ENCODE measurements at places on chromosomes 11 and 22.
A peak's percentile ranks its signal among the peaks of the same experiment; 100 is the strongest.

GRCh38 chr11:36744375-36745168 is 146.5 kb upstream of the RAG2 start:
- DNase-seq = no peak

- DNase-seq = no peak
Measured at GRCh38 chr11:116842909-116843308, 5.5 kb upstream of the APOA1 start.

- DNase-seq = no peak
Measured at GRCh38 chr11:56509439-56509838, 18.3 kb upstream of the OR5M8 start.

DNA sequence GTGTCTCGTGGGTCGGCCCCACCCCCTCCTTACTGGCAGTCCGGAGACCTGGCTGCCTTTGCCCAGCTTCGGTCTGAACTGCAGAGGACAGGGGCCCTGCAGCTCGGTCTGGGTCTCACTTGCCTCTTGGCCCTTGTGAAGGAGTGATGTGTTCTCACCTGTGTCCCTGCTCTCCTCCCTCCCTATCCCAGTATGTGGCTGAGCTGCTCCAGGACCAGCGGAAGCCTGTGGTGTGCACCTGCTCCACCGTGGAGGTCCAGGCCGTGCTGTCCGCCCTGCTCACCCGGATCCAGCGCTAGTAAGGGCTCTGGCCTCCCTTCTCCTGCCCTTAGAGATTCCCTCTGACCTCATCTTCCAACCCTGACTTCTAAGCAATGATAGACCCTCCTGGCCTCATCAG is 35.7 kb upstream of the RAB1B start:
- no peak for DNase-seq

DNA sequence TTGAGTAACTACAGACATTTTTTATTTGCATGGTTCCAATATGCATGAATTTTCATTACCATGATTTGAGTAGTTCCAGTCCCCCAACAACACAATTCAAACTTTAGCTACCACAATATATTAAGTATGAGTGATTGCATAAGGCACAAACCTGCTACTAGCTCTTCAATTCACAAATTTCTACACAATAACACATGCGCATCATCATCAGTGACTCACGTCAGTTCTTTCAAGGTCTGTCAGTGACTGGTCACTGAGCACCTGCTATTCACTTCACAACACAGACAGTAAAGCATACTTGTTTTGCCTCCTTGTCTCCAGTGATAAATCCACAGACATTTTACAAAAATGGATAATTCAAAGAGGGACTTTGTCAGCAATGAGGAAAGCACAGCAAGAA is 435.1 kb upstream of the CCDC90B start:
- no peak for DNase-seq

- DNase-seq = no peak
Measured at GRCh38 chr11:92240916-92241315, 16.3 kb downstream of the FAT3 start.

GRCh38 chr11:118147502-118147901 is 5.1 kb downstream of the SCN4B start:
- DNase-seq = no peak

GRCh38 chr22:24516301-24516737 is 21.2 kb downstream of the UPB1 start:
- no peak for DNase-seq

DNA sequence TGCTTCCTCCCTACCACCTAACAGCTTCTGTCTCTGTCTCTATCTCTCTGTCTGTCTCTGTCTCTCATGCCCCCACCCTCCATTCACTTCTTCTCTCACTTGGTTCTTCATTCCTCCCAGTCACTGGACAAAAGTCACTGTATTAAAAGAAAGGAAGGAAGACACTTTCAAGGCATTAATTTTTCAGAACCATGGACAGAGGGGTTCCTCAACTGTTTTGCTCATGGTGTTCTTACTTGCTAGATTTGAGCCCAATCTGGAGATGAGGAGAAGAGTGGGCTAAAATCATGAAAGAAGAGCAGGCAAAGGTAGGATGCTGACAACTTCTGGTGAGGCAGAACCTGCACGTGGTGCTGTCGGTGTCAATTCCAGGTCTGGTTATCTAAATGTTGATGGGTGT is 116.7 kb upstream of the LARGE1 start:
- no peak for DNase-seq

GRCh38 chr11:44229624-44230023 is 80.3 kb downstream of the ALX4 start:
- DNase-seq = no peak

DNA sequence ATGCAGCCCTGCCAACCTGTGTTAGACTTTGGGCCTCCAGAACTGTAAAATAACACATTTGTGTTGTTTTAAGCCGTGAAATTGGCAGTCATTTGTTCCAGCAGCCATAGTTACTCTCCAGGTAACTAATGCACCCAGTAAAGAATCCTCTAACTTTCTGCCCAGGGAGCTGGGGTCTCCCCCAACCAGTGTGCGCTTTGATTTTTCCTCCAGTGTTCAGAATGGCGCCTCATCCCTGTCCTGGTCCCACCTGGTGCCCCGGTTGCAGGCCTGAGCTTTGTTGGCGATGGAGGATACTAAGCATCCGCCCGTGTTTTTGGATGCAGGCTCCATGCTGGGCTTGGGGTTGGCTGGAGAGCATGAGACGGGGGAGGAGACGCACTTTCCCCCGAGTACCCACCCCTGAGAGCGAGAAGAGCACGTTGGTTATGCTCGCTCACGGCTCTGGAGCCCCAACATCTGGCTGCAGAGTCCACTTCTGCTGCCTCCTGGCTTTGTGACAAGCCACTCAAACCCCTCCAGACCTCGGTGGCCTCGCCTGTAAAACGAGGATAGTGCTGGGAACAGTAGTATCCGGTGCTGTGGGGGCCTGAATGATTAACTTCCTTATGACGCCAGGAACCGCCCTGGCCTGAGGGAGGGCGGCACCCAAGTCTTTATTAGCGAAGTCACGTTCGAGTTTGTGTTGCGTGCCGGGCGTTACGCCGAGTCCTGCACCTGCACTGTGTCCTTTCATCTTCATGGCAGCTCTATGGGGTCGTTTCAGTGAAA is 25.8 kb downstream of the MRGPRD start:
- no peak for DNase-seq

DNA sequence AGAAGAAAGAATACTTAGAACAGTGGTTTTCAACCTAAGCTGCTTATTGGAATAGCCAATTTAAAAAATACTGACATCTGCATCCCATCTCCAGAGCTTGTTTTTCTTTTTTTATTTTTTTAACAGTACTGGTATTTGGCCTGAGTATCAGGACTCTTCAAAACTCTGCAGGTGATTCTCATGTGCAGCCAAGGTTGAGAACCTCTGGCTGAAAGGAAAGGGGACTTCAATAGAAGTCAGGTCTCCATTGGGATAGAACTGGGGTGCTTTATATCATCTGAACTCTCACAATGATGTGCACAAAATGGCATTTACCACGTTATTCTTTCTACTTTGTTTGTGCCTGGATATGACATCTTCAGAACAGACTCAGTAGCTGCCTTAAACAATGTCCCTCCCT is 55.3 kb downstream of the BBOX1 start:
- no peak for DNase-seq

GRCh38 chr22:30275625-30276024 is 9.0 kb upstream of the OSM start:
- DNase-seq = no peak

GRCh38 chr11:71191201-71191600 is 61.2 kb downstream of the SHANK2 start:
- DNase-seq = no peak

DNA sequence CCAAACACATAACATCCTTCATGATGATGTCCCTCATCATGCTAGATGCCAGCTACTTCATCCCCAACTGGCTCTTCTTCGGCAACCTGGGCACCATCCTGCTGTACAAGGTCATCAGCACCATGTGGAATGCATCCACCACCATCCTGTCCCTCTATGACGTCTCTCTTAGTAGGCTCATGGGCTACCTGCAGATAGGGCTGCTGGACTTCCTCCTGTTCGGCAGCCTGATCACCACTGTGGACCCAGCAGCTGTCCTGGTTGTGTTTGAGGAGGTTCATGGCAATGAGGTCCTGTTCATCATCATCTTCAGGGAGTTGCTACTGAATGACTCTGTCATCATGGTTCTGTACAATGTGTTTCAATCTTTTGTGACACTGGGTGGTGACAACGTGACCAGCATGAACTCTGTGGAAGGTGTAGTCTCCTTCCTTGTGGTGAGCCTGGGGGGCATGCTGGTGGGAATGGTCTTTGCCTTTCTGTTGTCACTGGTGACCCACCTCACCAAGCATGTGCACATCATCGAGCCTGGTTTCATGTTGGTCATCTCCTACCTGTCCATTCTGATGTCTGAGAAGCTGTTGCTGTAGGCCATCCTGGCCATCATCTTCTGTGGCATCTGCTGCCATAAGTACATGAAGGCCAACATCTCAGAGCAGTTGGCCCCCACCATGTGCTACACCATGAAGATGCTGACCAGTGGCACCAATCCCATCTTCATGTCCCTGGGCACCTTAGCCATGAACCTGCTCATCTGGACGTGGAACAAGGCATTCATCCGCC is 120.7 kb upstream of the SERPIND1 start:
- DNase-seq = no peak

- no peak for DNase-seq
Measured at GRCh38 chr11:68309621-68310185, 2.7 kb upstream of the LRP5 start.

- DNase-seq = no peak
Measured at GRCh38 chr11:10414659-10415058, 40.4 kb upstream of the AMPD3 start.

DNA sequence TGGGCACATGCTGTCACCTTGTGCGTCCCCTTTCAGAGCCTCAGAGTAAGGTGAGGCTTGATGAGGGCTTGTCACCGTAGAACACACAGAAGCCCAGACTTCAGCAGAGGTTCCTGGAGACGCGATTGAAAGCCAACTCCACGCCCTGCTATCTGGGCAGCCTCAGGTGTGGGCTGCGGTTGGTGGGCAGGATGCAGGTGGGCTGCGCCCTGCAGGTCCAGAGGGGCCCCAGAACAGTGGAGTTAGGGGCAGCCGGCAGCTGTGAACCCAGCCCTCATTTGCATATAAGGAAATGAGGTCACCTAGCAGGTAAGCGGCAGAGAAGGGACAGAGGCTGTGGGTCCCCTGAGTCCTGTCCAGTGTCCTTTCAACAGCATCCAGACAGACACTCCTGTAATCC is 15.4 kb downstream of the PHLDA2 start:
- DNase-seq = no peak

DNA sequence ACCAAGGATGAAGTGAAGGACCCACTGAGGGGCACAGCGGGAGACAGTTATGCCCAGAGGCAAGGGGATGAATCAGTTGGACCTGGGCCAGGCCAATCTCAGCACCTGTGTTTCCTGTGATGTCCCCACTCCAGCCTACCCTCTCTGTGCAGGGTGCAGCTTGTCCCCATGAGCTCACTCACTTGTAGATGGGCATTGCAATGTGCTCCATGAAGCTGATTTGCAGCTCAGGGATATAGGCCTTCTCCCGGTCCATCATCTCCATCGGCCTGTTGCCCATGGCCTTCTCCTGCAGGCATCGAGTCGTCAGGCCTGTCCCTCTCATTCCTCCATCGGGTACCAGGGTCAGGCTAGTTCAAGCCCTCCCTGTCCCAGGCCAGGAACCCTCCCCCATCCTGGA is 96.2 kb downstream of the PDE2A start:
- no peak for DNase-seq

- DNase-seq = no peak
Measured at GRCh38 chr11:24134879-24135589, 361.8 kb upstream of the LUZP2 start.

DNA sequence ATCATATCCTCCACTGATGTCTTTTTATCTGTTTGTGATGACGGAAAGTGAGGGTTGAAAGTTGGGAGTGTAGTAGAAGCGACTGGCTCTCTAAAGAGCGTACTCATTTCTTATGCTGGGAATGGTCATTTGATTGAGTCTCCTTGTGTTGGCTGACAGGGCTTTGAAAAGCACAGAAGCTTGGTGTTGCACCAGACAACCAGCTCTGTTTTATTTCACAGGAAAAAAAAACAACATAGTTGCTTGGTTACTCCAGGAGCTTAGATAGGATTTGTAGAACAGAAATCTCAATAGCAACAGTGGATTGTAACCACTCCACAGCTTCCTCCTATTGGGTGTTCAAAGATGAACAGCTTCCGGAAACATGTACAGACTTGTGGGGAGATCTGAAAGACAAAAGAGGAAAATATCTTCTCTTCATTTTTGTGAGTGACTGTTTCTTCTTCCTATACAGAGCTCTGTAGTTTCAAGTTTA is 2.7 kb downstream of the RBM14 start:
- DNase-seq = no peak

GRCh38 chr11:115145324-115145723 is 358.9 kb downstream of the CADM1 start:
- no peak for DNase-seq

DNA sequence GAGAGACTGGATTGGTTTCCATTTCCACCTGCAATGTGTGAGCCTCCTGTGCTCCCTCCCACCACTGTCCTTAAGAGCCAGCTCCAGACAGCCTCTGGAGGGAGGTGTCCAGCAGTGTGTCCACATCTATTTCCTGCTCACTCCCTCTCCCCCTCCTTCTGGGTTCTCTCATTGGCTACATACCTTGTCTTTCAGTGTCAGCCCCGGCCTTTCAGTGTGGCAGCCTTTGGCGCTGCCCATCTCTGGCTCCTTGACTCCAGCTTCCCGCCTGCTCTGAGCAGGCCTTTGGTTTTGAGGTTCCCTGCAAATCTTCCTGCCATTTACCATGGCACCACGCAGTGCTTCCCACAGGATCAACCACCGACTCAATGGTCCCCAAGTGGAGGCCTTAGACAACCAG is 19.0 kb upstream of the PTPRJ start:
- no peak for DNase-seq

- no peak for DNase-seq
Measured at GRCh38 chr11:18320617-18321016, 1.3 kb downstream of the HPS5 start.

GRCh38 chr11:24963852-24964251 is 467.0 kb downstream of the LUZP2 start:
- no peak for DNase-seq

- DNase-seq = no peak
Measured at GRCh38 chr11:9739123-9739900, 75.4 kb downstream of the SWAP70 start.

- no peak for DNase-seq
Measured at GRCh38 chr11:113389272-113389671, 1.7 kb downstream of the ANKK1 start.

GRCh38 chr11:126440792-126441514 is 85.5 kb downstream of the ST3GAL4 start:
- peak; percentile 50 for DNase-seq

- no peak for DNase-seq
Measured at GRCh38 chr11:11668781-11669180, 47.0 kb upstream of the GALNT18 start.

- no peak for DNase-seq
Measured at GRCh38 chr11:123238297-123238696, 43.2 kb upstream of the CLMP start.

GRCh38 chr11:67654225-67654624 is 3.7 kb upstream of the ACY3 start:
- DNase-seq = no peak

GRCh38 chr11:44875037-44875436 is 75.6 kb downstream of the TP53I11 start:
- DNase-seq = no peak

GRCh38 chr11:6799402-6799801 is at the start of gene OR6A2:
TSS of gene OR6A2 (minus strand) at chr11:6799689. CDS start at chr11:6795708, 3,981 bp downstream.
- no peak for DNase-seq

- no peak for DNase-seq
Measured at GRCh38 chr22:39244136-39244495, 666 bp downstream of the PDGFB start.

GRCh38 chr11:5928271-5928670 is 13.8 kb upstream of the OR56A3 start:
- no peak for DNase-seq
